ENCODE measurements at places on chromosomes 5 and 9.

GRCh38 chr9:131656356-131657036 lies 83.4 kb downstream of the RAPGEF1 start:
- DNase-seq: no peak

GRCh38 chr9:130994135-130995085 lies 14.6 kb upstream of the LAMC3 start:
- no peak for DNase-seq

DNA sequence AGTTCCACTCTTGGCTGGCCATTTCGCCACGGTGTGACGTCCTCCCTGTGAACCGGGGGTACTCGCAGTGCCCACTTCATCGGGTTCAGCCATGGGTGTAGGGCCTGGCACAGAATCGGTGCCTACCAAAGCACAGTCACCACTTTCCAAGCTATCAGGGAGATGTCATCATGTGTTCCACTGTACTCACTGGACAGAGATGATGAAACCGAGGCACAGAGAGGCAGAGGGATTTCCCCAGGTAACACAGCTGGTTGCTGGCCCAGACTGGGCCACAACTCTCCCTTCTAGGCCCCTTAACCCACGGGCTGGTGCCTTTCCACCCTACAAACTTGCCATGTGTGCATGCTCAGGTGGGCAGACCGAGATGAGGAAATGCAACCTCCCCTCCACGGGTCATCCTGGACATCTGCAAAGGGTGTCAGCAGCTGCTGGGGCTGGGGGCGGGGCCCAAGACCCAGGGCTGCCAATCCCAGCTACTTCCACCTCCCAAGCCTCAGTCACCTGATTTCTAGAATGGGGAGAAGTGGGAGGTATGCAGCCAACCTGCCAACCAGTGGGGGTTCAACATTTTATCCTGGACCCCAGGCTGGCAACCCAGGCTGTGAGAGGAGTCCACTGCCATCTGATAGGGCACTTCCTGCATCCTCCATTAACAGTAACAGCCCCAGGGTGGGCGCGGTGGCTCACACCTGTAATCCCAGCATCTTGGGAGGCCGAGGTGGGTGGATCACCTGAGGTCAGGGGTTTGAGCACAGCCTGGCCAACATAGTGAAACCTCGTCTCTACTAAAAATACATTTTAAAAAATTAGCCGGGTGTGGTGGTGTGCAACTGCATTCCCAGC lies 893 bp upstream of the SH2D3C start:
- DNase-seq: no peak

DNA sequence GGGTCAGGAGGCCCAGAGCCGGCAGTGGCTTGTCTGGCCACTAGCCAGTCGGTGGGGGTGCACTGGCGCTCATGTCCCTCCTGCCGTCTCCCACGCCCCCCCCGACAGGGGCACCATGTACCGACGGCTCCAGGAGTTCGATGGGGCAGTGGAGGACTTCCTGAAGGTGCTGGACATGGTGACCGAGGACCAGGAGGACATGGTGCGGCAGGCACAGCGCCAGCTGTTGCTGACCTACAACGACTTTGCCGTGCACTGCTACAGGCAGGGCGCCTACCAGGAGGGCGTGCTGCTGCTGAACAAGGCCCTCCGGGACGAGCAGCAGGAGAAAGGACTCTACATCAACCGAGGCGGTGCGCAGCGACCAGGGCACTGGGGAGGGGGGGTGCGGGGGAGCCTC lies 8.1 kb downstream of the TTC16 start:
- no peak for DNase-seq

DNA sequence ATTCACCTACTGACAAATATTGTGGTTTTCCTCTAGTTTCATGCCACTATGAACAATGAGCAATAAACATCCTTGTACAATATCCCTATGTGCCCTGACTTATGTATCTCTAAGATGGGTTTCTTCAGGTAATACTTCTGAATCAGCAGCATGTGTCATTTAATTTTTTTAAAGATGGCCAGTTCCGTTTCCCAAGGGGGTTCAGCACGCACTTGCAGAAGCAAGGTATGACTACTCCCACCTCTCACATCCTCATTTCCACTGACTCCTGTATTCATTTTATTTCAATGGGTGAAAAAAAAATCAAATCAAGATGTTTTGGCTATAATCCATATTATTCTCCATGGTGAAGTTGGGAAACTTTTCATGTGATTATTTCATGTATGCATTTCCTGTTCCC lies 14.7 kb upstream of the ADAMTS19 start:
- no peak for DNase-seq

- DNase-seq: no peak
These were observed 53.9 kb upstream of the TUT7 start for GRCh38 chr9:86408121-86408520.

GRCh38 chr5:93161661-93162654 lies 419.1 kb downstream of the NR2F1-AS1 start:
- peak; percentile 2 for DNase-seq

DNA sequence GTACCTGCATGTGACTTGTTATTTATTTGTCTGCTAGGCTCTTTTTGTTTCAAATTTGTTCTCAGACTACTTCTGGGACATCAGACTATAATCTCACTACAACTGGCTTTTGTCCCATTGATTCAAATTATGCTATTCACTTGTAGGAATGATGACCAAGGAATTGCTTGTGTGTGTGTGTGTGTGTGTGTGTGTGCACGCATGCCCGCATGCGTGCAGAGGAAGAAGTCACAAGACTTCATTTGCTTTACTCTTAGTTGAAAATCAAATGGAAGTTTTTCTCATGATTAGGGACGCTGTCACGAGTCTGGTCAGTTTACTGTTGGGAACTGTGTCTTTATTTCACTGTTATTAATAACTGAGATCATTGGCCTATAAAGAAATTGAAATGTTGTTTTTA lies 268.7 kb downstream of the RAB3C start:
- DNase-seq: no peak
